ENCODE measurements at places on chromosomes 1 and 21. TPM values are rescaled to one million over a fixed set of nuclear protein-coding genes. Genes with fewer than 3 reads are reported as not detected.

- no peak for DNase-seq
Measured at GRCh38 chr1:8939362-8939995, 6.2 kb upstream of the CA6 start.

- no peak for DNase-seq
Measured at GRCh38 chr1:55382806-55383305, 167.7 kb upstream of the USP24 start.

DNA sequence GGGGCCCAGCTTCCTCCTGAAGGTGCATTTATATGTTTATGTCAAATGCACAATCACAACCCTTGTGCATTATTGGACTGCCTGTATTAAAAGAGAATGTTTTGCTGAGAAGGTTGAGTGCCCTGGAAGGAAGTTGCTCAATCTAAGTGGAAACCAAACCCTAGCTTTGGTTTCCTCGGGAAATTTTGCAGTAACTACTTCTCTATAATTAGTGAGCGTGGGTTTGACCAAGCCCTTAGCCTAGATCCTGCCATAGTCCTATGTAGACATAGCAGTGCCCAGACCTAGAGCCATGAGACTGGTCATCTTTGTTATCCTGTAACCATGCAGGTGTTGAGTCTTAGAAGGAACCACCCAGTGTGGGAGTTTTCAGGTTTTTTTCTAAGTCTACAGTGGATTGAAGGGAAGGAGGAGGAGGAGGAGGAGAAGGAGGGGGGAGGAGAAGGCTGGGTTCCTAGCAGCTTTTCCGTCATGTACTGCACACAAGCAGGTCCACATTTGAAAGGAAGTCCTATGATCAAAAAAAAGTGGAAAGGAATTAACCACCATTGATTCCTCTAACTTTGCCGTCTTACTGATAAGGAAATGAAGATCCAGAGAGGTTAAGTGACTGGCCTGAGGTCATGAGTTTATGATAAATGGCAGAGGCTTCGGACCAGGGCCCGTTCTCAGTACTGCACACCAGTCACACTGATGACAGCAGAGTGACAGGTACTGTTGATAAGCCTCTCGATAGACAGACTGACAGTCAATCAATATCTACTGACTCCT lies 72.2 kb upstream of the LYST start:
- DNase-seq = no peak

DNA sequence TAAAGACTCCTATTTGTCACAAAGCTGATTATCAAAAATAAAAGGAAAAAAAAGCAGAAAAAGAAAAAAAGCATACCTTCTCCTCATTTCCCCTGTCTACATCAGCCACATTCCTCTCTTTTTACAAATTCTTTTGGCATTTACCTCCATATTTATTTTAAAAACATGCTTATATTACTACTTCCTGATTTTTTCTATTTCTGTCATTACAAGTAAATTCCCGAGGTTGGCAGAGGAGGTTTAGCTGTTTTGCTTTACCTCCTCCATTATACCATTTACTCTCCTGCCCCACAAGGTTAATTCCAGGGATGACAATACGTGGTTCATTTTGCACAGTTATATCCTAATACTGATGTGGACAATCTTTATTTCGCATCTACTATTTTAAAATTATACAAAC lies 26.3 kb upstream of the CD34 start:
- no peak for DNase-seq

OR2M3 gene
- total RNA-seq = 0.35 TPM

SHCBP1L gene
- not detected for total RNA-seq

DNA sequence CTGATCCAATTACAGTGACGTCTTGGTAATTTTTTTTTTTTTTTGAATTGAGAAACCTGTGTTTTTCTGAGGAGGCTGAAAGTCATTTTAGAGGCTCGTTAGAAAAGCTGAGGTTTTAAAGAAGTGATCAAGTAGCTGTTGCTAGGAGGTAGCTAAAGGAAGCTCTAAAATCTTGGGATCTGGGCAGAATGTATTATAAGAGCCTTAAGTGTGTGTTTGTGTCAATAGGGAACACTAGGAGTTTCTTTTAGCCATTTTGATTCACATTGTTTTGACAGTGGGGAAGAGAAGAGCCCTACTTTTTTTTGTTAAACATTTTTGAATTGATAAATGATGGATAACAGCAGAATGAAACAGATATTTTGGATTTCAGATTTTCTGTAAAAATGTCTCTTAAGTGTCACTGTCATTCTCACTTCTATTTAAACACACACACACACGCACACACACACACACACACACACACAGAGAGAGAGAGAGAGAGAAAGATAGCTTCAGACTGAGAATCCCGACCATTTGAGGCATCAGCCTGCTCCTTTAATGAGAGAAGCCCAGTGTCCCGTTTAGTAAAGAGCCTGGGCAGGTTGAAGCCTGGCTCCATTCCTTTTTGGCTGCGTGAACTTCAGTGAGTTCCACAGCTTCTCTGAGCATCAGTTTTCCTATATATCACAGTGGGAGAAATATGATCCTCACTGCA lies 79.1 kb upstream of the GPR88 start:
- DNase-seq = no peak

TRIM17 gene
- total RNA-seq = 55.5 TPM

- DNase-seq = no peak
Measured at GRCh38 chr1:107514841-107515240, 374.0 kb downstream of the NTNG1 start.

- no peak for DNase-seq
Measured at GRCh38 chr1:12387641-12388040, 157.8 kb downstream of the VPS13D start.

GRCh38 chr1:79497193-79497773 lies 490.8 kb upstream of the ADGRL4 start:
- peak; percentile 17 for DNase-seq

ILDR2 gene
- not detected for total RNA-seq

DIRAS3 gene
- not detected for total RNA-seq

SYNC gene
- 2.1 TPM for total RNA-seq

- no peak for DNase-seq
Measured at GRCh38 chr1:166153525-166154314, 13.1 kb downstream of the FAM78B start.

DNA sequence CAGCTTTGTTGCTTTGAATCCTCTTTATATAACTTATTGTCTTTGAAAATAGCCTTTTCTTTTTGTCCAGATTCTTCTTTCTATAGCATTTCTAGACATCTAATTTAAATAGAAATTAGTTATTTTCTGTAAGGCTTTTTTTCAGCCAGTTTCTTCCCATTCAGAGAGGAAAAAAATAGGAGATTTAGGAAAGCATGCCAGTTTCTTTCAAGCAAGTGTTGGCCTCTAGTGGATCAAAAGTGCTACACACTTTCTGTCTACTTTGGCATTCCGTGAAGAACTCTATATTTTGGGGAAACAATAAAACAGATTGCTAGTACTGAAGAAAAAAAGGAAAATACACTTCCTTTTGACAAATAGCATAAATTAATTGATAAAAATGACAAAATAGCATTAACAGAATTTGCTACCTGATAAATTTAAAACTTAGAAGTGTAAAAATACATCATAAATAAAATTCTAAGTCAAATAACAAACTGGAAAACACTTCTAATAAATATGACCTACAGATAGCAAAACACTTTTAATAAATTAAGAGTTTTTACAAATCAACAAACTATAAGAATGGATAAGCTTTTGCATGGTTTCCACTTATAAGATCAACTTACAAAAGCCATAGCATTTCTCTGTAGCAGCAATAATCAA lies 13.1 kb upstream of the EXO1 start:
- DNase-seq = peak; percentile 60

DNA sequence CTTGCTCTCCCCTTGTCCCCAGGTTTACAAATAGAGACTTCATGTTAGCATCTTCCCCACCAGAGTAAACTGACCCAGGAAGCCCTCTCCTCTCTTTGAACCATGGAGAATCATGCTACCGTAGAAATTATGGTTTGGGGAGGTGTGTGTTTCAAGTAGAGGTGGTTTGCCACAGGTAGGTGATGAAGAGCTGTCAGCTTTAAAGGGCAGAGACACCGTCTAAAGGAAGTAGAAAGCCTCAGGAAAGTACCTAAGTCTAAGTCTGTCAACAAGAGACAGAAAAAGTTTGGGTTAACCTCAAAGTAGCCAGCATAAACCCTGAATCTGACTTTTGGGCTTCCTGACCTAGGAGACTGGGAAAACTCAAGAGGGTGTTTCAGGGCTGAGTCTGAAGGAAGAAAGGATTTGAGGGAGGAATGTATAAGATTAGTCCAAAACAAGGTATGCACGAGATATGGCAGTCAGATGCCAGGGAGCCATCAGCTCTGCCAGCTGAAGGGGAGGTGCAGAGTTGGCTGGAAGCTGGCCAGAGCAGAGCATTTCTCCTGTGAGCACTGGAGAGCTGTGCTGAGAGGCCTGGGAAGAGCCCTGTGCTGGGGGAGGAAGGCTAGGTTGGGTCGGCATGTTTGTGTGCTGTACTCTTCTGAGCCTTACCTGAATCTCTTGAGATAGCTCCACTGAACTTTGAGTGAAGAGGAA lies 14.3 kb downstream of the ADAMTSL4 start:
- no peak for DNase-seq

- no peak for DNase-seq
Measured at GRCh38 chr1:107952989-107953388, 12.0 kb downstream of the VAV3 start.

GRCh38 chr1:110671361-110671760 lies 3.4 kb downstream of the KCNA3 start:
- no peak for DNase-seq

- DNase-seq = no peak
Measured at GRCh38 chr1:15953294-15953771, 22.6 kb downstream of the ZBTB17 start.

- no peak for DNase-seq
Measured at GRCh38 chr1:174273776-174274175, 114.5 kb downstream of the RABGAP1L start.

GRCh38 chr1:66927528-66927927 lies 2.7 kb downstream of the MIER1 start:
- no peak for DNase-seq

LCE2B gene
- total RNA-seq = not detected

- no peak for DNase-seq
Measured at GRCh38 chr1:205661429-205662134, 18.7 kb downstream of the SLC45A3 start.

FOXO6 gene
- 9.0 TPM for total RNA-seq

- DNase-seq = no peak
Measured at GRCh38 chr21:39390212-39390765, 41.4 kb upstream of the HMGN1 start.

DNA sequence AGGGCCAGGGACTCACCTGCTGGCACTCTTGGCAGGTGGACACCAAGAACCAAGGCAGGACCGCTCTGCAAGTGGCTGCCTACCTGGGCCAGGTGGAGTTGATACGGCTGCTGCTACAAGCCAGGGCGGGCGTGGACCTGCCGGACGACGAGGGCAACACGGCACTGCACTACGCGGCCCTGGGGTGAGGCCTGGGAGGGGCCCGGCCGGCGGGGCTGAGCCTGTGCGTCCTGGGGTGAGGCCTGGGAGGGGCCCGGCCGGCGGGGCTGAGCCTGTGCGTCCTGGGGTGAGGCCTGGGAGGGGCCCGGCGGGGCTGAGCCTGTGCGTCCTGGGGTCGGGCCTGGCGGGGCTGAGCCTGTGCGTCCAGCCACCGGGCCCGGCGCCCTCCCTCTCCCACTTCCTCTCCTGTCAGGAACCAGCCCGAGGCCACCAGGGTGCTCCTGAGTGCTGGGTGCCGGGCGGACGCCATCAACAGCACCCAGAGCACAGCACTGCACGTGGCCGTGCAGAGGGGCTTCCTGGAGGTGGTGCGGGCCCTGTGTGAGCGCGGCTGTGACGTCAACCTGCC lies 4.6 kb upstream of the MMP23B start:
- DNase-seq = no peak

DNA sequence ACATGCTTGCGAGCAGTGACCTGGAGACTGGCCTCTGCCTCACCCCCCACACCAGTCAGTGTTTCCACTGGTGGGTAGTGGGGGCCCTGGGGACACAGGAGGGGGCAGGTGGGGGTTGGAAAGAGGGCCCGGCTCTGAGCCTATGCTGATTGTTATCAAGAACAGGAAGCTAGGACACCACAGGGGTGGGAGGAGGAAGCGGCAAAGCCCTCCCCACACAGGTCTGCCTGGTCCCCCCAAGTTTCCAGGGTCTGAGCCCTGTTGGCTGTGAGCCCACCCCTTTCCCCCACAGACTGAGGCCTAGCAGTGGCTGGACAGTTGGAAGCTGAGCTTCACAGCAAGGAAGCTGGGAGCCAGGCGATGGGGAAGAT lies 1.6 kb upstream of the PTPN7 start:
- no peak for DNase-seq

- peak; percentile 41 for DNase-seq
Measured at GRCh38 chr21:34813266-34813894, 144.6 kb downstream of the CLIC6 start.

TCHHL1 gene
- not detected for total RNA-seq

DNA sequence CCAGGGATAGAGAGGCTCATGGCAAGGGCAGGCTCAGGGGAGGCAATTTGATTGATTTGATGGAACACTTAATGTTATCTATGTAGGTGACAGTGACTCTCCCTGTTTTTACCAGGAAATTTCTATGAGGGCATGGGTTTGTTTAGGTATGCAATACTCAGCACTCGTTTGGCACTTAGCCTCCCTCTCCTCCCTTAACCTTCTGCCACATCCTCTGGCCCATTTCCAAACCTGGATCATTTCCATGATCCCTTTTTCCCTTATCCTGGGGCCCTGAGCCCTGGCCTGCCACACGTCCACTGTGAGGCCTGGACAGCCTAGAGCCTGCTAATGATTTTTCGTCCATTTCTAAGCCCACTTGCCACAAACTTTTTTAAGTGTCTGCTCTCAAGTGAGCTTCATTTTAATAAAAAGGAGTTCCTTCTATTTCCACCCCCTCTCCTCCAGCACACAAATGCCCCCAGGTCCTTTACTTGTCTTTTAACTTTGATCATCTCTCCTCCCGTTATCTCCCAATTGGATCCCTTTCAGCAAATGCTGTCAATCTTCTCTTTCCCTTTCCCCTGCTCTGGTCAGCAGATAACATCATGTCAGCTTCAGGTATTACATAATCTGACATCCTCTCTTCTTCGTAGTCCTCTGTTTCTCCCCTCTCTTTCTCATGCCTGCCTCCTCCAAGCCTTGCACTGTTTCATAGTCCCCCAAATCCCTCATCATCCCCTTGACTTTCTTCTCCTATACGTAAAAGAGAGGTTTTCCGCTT lies 37.8 kb upstream of the GADD45A start:
- no peak for DNase-seq

ELF3 gene
- total RNA-seq = 318 TPM

GRCh38 chr1:178382372-178382771 lies 114.4 kb downstream of the CLEC20A start:
- DNase-seq = no peak

MYBPH gene
- not detected for total RNA-seq

- DNase-seq = peak; percentile 61
Measured at GRCh38 chr1:39919545-39919944, 17.8 kb upstream of the MYCL start.

GRCh38 chr1:24186993-24187790 lies at the start of gene IFNLR1:
Gene IFNLR1 (minus strand): TSS chr1:24187289. CDS start chr1:24187248, 41 bp downstream.
- DNase-seq = peak; percentile 76

DNA sequence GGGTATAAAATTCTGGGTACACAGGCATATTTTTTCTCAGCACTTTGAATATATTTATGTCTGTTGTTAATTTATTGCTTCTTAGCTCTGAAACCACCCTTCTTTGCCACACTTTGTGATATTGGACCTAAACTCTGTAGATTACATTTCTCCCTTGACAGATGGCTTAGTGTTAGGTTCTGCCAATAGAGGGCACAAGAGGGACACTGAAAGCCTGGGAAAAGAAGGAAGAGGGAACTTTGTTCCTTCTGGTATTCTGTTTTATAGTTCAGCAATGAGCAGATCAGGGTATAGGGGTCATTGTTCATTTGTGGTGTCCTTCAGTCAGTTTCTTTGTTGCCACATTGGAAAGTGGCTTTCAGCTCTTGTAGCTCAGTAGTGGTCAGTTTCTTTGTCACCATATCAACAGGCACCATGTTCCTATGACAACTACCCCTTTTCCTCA lies 423.5 kb upstream of the PROX1 start:
- no peak for DNase-seq

GRCh38 chr21:35390013-35390776 lies 341.1 kb upstream of the RUNX1 start:
- DNase-seq = no peak

Measured in PC-9 (cell line).